NCI-H1048 (cell line): ENCODE measurements at places on chromosomes 2 and 18.

DNA sequence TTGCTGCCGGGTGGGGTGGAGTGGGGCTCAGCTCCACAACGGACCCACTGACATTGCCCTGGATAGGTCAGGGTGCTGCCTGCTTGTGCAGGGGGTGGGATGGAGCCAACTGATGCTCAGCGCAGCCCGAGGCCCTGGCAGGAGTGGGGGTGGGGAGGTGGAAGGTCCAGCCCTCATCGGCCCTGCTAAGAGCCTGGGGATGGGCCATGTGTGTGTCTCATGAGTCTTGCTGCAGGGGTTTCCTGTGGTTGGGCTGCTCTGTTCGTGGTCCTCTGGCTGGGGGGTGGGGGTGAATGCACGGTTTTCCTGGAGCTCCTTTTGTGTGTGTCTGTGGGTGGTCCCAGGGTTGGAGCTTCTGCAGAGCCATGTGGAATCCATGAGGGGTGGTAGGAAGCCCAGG is 39.4 kb upstream of the GALR1 start:
- DNase-seq: no peak

DNA sequence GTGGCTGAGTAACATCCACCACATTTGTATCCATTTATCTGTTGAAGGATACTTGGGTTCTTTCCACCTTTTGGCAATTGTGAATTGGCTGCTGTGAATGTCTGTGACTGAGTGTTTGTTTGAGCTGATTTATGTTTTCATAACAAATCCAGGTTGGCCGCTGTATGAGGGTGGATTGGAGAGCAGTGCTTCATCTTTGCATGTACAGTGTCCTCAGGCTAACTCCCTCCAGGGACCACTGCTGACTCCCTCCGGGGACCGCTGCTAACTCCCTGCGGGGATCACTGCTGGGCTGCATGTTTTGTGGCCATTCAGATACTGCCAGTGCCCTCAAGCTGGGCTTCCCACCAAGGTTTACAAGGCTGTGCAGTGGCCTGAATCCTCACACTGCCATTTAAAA is 10.2 kb downstream of the BOK start:
- no peak for DNase-seq

- DNase-seq: no peak
These were observed 1.4 kb downstream of the GPBAR1 start for GRCh38 chr2:218262237-218262600.

DNA sequence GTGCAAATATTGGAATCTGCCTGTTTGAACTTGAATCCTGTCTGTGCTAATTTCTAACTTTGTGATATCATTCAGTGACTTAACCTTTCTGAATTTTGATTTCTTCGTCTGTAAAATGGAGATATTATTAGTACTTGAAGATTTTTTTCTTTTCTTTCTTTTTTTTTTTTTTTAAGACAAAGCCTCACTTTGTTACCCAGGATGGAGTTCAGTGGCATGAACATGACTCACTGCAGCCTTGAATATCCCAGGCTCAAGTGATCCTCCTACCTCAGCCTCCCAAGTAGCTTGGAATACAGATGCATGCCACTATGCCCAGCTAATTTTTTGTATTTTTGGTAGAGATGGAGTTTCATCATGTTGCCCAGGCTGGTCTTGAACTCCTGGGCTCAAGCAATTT is 28.3 kb downstream of the ACTR3 start:
- DNase-seq: no peak

GRCh38 chr2:1455466-1455865 is 42.2 kb downstream of the TPO start:
- no peak for DNase-seq

DNA sequence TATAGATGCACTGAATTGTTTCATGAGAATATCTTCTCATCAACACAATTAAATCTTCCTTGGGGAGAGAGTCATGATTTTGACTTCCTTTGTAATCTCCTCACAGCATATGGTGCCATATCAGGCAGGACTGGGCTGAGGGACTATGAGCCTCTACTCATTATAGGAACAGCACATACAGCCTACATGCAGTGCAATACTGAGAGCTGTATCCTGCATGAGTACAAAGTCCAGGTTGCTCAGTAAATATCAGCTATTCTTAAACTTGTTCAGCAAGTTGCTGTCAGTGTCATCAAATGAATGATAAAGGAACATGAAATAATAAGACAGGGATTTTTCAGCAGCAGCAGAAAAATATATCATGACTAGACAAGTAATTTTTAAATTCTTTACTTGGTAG is 10.8 kb downstream of the DLGAP1 start:
- DNase-seq: no peak

DNA sequence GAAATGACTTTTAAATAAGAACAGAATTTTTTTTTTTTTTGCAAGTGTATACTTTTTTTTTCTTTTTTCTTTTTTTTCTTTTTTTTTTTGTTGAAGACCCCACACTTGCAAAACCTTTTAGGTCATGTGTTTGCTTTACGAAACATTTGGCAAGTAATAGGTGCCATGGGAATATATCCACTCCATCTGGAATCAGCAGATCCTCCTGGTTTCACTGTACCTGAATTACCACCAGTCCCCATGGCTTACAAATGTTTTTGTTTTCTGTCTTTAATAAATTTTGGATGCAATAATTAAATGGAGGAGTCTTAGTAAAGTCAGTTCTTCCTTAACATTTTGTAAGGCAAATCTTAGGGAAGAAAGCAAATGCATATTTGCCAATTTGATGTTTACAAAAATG is 559.7 kb upstream of the ZEB2 start:
- no peak for DNase-seq

GRCh38 chr18:43855376-43855775 is 578.1 kb upstream of the SYT4 start:
- no peak for DNase-seq

GRCh38 chr2:210839034-210839433 is 282.6 kb downstream of the CPS1 start:
- no peak for DNase-seq

DNA sequence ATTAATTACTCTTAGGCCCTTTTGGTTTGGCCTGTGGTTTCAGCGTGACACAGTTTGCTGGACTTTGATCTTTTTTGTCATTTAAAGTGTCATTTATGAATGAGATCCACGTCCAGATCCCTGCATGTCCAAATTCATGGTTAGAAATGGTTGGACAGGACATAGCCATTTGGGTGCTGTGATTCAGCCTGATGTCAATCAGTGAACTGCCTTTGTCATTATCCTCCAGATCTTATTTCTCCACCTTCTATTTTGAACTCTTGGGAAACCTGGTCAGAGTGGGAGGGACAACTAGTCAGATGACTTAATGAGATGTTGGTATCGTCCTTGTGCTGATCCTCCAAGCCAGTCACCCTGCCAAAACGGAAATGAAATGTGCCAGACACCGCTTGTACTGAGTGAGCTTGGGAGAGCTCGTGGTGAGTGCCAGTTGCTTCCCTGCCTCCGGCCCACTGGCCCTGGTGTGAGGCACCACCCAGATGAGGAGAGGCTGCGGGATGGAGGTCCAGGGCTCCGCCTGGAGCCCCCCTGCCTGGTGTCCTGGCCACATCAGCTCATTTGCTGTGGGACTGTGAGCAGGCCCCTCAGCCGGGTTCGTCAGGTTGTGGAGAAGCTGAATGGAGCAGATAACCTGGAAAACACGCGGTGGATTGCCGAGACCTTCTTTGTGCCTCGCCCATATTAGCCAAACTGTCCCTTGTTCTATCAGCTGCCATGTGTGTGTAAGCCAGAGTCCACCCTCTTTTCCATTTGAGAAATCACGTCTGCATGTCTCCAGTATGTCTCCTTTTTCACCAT is 70.1 kb downstream of the DGKD start:
- DNase-seq: no peak
